ENCODE measurements at places on chromosomes 1 and 21.
A peak's percentile ranks its signal among the peaks of the same experiment; 100 is the strongest.

DNA sequence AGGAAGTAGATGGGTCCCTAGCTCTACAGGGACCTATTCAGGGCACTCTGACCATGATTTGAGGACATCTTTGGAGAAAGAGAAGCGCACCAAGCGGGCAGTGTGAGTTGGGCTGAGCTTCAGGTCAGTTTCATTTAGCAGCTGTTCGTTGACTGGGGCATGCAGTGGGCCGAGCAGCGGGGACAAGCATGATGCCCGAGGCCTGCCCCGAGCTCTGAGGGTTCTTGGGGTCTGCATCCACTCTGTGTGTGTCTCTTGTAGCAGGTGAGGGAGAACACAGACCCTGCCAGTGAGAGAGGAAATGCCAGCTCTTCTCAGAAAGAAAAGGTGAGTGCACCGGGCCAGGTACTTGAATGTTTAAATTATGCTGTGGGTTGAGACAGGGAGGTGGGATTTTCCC, 5.4 kb downstream of the THAP3 start:
- DNase-seq = no peak

DNA sequence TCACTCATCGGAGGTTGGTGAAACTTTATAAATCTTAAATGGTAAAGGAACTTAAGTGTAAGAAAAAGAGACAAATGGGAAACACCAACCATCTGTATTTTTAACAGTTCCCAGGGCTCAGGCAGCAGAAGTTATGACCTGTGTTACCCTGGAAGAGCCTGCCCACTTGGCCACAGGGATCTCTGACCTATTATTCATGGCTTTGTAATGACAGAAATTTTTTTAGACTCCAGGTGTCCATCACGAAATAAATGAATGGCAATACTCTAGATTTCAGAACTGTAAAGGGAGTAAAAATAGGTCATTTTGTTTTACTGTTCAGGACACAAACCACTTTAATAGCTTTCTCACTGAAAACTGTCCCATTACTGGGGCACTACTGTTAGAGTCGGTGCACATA, 389.8 kb downstream of the VAV3 start:
- DNase-seq = no peak

GRCh38 chr1:200206340-200206739, 178.8 kb downstream of the NR5A2 start:
- peak; percentile 29 for DNase-seq

- DNase-seq = no peak
These were observed 36.2 kb downstream of the UBE2G2 start for GRCh38 chr21:44765231-44766013.

DNA sequence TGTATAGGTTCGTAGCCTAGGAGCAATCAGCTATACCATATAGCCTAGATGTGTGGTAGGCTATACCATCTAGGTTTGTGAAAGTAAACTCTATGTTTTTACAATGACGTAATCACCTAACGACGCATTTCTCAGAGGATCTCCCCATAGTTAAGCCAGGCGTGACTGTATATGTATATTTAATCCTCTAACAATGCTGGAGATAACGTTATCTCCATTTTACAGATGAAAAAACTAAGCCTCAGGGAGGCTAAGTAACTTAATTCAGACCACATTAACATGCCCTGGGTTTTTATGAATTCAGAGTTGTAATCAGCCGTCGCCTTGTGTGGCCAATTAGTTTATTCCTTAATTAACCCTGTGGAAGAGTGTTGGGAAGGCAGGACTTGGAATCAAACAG, 107.7 kb upstream of the PLXNA2 start:
- DNase-seq = no peak

DNA sequence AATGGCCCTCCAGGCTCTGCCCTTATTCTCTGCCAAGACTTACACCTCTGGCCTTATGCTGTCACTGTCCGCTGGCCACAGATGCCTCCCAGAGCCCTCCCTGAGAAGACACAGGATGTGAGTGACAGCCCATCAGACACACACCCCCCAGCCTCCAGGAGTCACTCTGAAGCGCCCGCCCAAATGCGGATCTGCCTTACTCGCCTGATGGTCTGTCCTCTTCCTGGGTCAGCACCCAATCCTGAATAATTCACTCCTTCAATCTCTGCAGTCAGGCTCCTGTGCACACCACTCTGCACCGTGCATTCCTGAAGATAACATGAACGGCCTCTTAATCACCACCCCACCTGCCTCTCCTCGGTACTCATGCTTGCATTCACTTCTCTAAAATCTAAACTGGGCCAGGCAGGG, 14.7 kb downstream of the CLSTN1 start:
- no peak for DNase-seq

- DNase-seq = no peak
These were observed 184.2 kb downstream of the SLC44A5 start for GRCh38 chr1:75426688-75427087.

DNA sequence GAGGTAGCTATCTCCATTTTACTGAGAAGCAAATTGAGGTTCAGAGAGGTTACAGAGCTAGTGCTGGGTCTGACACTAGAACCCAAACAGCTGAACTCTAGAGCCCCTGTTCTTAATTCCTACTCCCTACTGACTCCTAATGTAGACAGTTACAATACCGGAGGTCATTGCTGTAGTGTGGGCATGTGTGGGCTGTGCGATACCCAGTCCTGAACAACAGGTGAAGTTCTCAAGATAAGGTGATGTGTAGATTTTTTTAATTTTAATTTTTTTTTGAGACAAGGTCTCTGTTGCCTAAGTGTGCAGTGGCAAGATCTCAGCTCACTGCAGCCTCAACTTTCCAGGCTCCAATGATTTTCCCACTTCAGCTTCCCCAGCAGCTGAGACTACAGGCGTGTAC, 1.6 kb upstream of the RHOC start:
- no peak for DNase-seq

DNA sequence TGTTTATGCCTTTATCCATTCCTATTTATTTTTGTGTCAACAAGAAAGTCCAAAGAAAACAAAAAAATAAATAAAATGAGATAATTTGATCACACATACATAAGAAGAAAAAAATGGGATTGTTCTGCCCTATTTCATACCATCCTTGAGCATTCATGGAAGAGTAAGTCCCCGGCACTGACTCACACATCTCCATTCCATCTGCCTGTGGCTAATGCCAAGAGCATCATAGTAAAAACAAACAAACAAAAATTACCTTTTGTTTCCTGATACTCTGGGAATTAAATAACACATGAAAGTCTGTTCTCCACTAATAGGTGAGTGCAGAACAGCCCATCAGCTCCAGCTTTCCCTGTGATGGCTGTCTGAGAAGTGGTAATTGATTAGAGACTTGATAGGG, 48.1 kb upstream of the BACE2 start:
- no peak for DNase-seq

DNA sequence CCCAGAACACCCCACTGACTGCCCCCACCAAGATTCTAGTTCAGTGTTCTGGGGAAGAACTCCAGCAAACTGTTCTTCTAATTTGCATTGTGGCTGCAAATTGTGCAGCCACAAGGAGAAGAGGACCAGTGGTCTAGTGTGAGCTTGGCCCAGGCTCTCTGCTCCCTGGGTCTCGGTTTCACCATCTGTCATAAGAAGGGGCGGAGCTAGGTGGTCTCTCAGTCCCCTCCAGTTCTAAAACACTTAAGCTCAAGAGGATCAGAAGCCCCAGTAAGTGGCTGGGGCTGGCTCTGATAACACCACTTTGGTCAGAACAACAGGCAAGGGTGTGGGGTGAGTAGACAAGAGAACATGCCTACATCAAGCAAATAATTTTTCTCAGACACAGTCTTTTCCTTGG, 99.9 kb downstream of the BEND5 start:
- no peak for DNase-seq

DNA sequence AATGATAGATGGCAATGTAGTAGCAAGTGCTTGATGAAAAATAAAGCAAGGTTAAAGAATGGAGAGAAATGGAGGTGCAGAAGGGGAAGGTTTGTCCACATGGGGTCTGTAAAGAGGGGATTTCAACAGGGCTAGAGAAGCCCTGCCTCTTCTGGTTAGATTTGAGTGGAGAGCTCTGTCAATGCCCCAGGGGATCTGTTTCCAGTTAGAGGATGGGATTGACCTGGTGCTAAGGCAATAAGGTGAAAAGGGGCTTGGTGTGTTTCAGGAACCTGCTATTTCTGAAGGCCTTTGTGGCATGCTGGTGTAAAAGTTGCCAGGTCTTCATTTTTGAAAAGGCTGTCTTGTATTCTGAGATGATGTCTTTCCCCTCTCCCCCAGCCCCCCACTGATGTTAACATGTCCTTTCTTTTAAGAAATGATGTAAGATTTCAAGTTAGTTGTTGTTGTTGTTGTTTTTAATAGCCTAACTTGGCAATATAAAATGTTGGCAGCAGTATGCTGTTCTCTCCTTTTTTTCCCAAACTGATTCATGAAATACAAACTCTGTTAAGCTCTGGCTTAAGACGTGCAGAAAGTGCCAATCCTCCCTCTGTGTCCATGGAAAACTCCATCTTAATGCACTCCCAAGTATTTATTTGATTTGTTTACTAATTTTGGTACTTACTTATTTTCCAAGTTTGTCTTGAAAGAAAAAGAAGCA, 370.3 kb upstream of the ADGRL2 start:
- no peak for DNase-seq

DNA sequence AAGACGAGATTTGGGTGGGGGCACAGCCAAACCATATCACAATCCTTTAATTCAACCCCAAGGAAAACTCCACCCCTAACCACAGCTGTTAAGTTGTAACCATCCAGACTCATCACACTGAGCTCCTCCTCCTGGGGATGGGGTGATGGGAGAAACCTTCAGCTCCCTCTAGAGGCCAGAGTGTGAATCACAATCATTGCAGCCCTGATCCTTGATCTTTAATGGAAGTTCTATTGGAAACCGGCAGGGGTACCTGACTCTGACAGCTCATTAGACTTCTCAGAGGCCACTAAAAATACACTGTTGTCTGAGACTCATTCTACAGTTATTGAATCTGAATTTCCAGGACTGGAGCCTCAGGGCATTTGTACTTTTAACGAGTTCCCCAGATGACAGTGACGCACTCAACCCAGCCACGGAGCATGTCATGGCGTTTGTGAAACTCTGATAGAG, 127.2 kb downstream of the IGSF21 start:
- DNase-seq = no peak

GRCh38 chr1:230861489-230861888, 6.8 kb downstream of the C1orf198 start:
- no peak for DNase-seq

DNA sequence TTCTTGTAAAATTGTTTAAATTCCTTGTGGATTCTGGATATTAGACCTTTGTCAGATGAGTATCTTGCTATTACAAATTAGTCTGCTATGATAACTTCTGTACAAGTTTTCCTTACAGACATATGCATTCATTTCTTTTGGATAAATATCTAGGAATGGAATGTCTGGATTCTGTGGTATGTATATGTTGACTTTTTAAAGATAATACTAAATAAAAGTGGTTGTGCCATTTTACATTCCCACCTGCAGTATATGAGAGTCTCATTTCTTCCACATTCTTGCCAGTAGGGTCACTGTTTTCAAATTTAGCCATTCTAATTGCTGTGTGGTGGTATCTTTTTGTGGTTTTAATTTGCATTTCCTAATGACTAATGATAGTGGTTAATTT, 53.9 kb downstream of the SYDE2 start:
- DNase-seq = no peak

GRCh38 chr1:79874289-79874688, 867.8 kb upstream of the ADGRL4 start:
- no peak for DNase-seq

DNA sequence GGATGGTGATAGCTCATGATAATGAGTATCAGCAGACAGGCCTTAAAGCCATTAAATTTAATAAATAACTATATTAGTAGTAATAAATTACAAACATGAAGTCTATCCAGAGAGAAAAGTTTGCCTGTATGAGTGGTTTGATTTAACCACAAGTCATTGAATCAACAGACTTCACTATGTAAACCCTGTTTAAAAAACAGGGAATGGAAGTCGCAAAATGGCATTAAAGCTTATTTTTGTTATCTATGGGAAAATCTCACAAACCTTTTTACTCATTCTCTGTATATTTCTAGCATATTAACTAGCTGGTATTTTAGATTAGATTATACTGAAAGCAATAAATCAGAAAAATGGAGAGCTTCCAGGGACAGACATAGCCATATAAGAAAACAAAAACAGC, 45.3 kb downstream of the SASS6 start:
- DNase-seq = no peak

- no peak for DNase-seq
These were observed 908.7 kb downstream of the TTLL7 start for GRCh38 chr1:83090195-83090594.

DNA sequence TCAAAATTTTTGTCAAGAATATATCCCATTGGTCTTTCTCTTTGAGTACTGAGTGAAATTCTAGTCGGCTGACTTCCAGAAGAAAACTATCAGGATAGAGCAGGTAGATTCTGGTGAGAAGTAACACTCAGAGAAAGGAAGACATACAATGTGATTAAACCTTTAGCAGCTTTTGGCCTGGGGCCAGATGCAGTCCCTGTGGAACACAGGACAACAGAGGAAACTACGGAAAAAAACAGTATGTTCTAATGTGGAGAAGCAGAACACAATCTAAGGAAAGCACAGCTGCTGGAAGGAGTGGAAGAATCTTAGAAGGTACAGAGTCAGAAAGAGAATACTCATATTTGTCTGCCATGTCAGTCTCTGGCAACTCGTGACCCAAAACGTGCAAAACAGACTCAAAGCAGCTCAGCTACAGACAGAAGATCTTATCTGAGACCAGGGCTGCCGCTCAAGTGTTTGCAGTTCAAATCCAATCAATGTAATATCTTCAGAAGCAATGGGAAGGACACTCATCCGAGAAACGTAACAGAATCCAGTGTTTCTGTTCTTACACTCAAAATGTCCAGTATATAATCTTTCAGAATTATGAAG, 283.8 kb downstream of the MRPL39 start:
- no peak for DNase-seq
